ENCODE measurements at places on chromosomes 11 and 22.

DNA sequence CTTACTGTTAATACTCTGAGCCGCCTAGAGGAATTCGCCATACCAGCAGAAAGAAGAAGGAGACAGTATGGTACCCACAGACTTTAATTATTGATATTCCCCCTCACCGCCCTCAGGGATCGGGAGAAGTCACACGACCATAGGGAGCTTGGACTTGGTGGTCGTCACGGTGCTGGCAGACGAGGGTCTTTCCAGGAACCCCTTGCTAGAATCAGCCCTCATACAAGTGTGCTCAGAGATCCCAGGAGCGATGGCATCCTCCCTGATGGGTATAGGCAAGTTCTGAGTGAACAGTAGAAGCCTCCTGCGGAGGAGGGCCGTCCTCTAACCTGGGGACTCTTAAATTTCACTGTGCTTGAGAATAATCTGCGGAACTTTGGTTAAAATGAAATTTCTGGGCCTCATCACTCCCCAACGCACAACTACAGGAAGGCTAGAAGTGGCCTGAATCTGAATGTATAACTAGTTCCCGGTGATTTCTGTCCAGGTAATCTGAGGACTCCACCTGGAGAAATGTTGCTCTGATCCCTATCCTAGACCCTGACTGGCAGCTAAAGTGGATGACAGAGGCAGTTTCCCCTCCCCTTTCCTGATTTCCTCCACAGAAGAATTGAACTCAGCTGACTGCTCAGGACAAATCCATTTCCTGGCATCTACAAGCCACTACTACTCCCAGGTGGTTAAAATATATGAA lies 4.5 kb downstream of the VSIG2 start:
- peaks cover 34% of the 10 kb centered on the region for H3K4me1 ChIP-seq
- H3K27me3 ChIP-seq = peaks cover 17% of the 10 kb centered on the region
- no peaks in the 10 kb centered on the region for H3K36me3 ChIP-seq
- peak overlapping the region; percentile 98 for H3K4me3 ChIP-seq
- H3K27ac ChIP-seq = no peak overlapping the region

- peak overlapping the region; percentile 96 for H3K4me3 ChIP-seq
- peaks cover 5% of the 10 kb centered on the region for H3K36me3 ChIP-seq
- H3K27me3 ChIP-seq = peaks cover 16% of the 10 kb centered on the region
- H3K27ac ChIP-seq = peak overlapping the region; percentile 89
These were observed 1.5 kb downstream of the IGSF9B start for GRCh38 chr11:133955081-133955891.

- H3K36me3 ChIP-seq = no peaks in the 10 kb centered on the region
- peaks cover 1% of the 10 kb centered on the region for H3K27me3 ChIP-seq
- H3K4me1 ChIP-seq = peaks cover 20% of the 10 kb centered on the region
- DNase-seq = no peak
- peak overlapping the region; percentile 91 for H3K27ac ChIP-seq
These were observed 14.9 kb downstream of the DAGLA start for GRCh38 chr11:61694946-61695706.

DNA sequence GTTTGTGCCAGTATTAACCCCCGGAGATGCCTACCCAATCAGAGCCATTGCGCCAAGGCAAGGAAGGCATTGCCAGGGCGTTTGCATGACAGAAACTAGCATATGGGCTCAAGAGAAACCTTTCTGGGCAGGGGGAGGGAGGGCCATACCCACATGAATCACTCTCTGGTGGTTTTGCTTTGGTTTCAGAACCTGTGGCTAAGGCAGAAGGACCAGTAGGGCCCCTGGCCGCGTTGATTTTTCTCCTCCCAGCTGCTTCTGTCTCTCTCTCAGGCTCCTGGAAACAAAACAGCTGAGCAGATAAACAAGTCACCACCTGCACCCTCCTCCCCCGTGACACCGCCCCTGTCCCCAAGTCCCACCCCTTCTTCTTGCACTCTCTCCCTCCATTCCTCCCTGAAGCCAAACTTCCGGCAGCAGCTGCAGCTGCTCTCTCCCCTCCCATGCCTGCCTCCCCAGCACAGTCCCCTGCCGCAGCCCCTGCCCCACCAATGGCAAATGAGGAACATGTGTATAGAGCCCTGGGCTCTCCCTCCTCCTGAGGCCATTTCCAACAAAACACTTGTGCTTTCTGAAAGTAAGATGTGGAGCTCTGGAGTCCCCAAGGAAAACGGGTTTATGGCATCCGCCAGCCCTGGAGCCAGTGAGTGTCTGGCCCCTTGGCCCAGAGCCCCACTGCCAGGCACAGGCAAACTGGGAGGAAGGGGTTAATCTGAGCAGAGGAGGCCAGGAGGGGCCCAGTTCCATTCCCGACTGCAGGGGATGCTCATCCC lies 39.0 kb upstream of the ADA2 start:
- peak; percentile 92 for DNase-seq
- peak overlapping the region; percentile 66 for H3K4me3 ChIP-seq
- H3K27me3 ChIP-seq = peaks cover 1% of the 10 kb centered on the region
- peak overlapping the region; percentile 49 for H3K27ac ChIP-seq

DNA sequence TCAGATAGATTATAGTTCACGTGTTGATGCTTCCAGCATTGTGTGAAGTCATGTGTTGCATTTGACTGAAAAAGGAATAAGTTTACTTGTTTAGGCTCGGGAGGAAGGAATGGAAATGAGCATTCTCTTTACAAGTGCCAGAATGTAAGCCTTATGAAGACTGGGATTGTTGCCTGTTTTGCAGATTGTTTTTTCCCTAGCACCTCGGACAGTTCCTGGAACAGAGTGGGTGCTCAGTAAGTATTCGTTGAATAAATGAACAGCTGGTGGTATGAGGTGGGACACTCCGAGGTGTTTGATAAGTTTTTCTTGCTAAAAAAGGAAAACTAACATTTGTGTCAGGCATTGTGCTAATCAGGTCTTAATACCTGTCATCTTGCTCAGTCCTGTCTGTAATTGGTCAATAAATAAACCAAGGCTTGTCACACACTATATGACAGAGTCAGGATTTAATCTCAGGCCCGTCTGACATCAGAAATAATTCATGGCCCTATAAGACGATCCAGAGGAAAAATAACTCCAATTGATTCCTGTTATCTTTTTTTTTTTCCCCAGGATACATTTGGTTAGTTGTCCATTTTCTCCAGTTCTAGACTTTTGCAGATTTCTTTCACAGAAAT lies 304.7 kb downstream of the NELL1 start:
- H3K4me3 ChIP-seq = no peak overlapping the region
- DNase-seq = no peak
- no peaks in the 10 kb centered on the region for H3K27me3 ChIP-seq
- no peaks in the 10 kb centered on the region for H3K36me3 ChIP-seq
- no peaks in the 10 kb centered on the region for H3K4me1 ChIP-seq
- no peak overlapping the region for H3K27ac ChIP-seq

DNA sequence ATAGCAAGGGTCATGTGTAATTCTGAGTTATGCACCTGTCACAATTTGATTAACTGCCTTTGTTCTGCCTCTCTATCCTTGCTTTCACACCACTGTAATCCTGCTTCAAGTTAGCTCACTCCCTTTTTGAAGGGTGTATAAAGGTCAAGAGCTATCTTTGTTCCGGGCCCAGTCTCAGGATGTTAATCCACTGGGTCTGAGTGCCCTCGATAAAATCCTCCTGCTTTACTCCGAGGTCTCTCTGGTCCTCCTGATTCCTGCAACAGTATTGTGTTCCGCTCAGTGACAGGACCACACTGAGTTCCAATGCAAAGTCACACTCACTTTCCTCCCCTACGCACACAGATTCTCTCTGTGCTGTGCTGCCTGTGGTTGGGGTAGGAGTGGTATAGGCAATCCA lies 186.5 kb downstream of the DYNC2H1 start:
- H3K4me1 ChIP-seq = no peaks in the 10 kb centered on the region
- H3K27me3 ChIP-seq = no peaks in the 10 kb centered on the region
- H3K36me3 ChIP-seq = no peaks in the 10 kb centered on the region
- no peak overlapping the region for H3K4me3 ChIP-seq
- no peak for DNase-seq

All from activated CD4-positive, alpha-beta T cell treated with anti-CD3 and anti-CD28 coated beads, Interleukin-2, amount 10 ng/mL, durations not matched to agents 24 days and 14 days (primary cell).